ENCODE measurements at places on chromosomes 1 and 21. TPM values are rescaled to one million over a fixed set of nuclear protein-coding genes. Genes with fewer than 3 reads are reported as not detected.

Gene C1orf210
- not detected for total RNA-seq

Gene KRTAP12-2
- total RNA-seq: not detected

Gene SLAMF1
- 0.27 TPM for total RNA-seq

Gene IGSF5
- 4.1 TPM for total RNA-seq

Gene C8B
- not detected for total RNA-seq

Gene REN
- total RNA-seq: not detected

Gene ATAD3B
- total RNA-seq: 7.9 TPM

Gene SPRR2E
- total RNA-seq: not detected

Gene AURKAIP1
- total RNA-seq: 271 TPM

Gene ZNF691
- 8.5 TPM for total RNA-seq

Gene TFF2
- total RNA-seq: not detected

Gene CATSPERE
- 0.65 TPM for total RNA-seq

Gene RGSL1
- not detected for total RNA-seq

Gene MSH4
- 0.35 TPM for total RNA-seq

Data from Right ventricle myocardium superior (tissue), 1 donor.